ENCODE measurements at places on chromosomes 2 and 18. TPM values are rescaled to one million over a fixed set of nuclear protein-coding genes. Genes with fewer than 3 reads are reported as not detected.

The TM4SF20 gene
- not detected for total RNA-seq

The PROKR1 gene
- not detected for total RNA-seq

The IL1R2 gene
- 0.96 TPM for total RNA-seq

The CCDC148 gene
- 0.30 TPM for total RNA-seq

The DYSF gene
- total RNA-seq = 48.2 TPM

The MC4R gene
- not detected for total RNA-seq

All from left ventricle myocardium inferior (tissue), 1 donor.